Right cardiac atrium (tissue), 5 donors: ENCODE measurements at places on chromosomes 5 and 9. TPM values are rescaled to one million over a fixed set of nuclear protein-coding genes. Genes with fewer than 3 reads are reported as not detected.

DNA sequence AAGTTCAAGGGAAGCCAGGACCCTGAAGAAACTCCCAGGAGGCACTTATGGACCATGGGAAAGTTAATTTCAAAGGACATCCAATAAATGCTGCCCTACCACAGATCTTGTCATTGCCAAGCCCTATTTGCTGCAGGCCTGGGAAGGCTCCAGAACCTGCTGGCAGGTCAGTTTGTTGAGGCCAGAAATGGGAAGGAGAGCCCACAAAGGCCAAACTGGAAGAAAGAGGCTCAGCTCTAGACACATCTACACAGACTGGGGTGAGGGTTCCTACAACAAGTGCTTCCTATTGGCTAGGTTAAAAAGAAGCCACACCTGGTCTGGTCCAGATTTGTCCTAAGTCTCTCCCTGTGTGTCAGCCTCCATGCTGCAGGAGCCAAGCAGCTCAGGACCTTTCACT, 94.4 kb downstream of the SIL1 start:
- DNase-seq, result no peak

DNA sequence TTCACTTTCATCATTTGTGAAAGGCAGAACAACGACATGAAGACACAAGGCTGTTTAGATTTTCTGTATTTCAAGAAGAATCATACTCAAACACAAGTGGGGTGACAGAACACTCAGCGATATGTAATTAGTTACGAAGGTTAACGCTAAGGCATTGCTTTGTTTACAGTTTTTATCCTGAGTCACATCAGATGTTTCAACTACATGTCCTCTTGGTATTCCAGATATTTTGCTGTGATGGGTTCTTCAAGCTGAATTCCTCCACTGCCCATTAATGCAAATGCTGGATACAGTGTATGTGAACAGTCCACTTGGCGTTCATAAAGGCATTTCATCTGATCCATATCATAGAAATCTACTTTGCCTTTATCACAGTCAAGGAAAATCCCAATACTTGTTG, 43.4 kb downstream of the TRIM36 start:
- DNase-seq, result no peak

IFNA2 gene
- polyA plus RNA-seq, result not detected

RASEF gene
- polyA plus RNA-seq, result 0.02 TPM

DNA sequence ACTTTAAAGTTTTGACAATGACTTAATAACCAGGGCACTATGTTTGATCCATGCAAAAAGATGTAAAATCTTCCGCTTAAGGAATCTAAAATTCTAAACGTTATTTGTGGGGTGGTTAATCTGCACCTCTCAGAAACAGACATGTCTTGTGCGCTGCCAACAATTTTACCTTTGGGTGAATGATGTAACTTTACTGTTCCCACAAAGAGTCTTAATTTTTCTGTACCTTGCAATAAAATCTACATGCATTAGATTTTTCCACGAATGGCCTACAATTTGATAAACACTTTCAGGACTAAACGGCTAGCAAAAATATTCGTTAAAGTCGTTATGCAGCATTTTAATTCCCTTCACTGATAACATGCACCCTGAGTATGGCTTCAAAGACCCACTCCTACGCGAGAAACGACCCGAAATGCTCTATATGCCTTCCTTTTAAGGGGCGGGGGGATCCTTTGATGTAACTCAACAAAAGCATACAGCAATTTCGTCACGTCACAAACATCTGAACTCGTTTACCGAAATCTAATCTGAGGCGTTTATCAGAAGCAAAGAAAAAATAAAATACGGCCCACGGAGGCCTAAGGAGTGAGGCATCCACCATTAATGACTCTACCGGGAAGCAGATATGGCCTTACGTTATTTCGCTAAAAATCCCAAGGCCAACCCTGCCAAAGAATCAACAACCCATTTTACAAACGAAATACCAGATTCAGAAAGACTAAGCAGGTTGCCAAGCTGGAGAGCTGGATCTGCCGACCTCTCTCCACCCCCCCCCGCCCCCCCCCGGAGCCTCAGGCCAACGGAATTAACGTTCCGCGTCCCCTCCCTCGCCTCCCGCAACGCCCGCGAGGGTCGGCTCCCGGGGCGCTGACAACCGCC, 621 bp downstream of the AK6 start:
- DNase-seq, result no peak
